ENCODE measurements at places on chromosomes 11 and 22.
A peak's percentile ranks its signal among the peaks of the same experiment; 100 is the strongest.

DNA sequence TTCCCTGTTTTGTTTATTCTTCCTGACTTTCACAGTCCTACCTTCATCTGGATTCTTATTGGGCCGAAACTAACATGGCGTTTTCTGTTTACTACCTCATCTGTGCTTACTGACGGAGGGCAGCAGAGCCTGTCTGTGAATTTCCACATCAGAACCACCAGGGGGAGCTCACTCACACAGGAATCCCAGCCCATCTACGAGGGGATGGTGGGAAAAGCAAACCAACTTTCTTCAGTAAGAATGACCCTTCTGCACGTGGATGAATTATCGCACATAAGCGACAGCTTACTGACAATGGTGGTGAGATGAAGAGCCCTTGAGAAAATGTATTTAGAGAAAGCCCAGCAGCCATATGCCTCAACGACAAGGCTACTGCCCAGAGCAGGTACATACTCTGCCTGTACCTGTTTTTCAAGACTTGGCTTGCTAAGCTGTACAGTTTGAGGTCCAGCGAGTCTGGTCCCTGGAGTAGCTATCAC, 42.5 kb downstream of the LARGE2 start:
- peak; percentile 92 for DNase-seq

DNA sequence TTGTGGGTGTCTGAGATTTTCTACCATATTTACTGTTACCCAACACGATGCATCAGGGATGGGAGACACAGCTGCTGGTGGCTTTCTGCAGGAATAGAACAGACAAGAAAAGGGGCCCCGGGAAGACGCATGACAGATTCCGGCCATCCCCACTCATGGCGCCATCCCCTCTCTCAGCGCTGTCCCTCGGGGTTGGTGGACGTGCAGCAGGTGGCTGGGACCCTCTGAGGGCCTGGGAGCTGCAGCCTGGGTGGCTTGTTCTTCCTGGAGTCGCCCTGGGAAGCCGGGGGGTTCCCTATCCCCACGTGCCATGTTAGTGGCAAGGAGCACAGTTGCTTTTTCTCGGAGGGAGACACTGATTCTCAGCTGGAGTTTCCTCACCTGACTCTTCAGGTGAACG, 1123.3 kb downstream of the BRD1 start:
- DNase-seq, result no peak

DNA sequence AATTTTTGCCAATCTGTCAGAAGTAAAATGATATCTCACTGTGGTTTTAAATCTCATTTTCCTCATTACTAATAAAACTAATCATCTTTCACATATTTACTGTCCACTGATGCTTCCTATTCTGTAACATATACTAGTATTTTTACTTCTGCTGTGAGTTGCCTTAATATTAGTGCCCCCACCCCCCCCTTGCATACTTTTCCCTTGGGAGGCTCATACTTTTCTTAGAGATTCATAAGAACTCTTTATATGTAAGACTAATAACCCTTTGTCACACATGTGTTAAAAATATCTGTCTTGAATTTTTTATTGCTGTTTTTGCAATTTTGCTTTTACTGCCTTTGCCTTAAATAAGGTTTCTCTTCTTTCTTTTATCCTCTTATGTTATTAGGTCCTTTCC, 87.2 kb downstream of the PHF21A start:
- DNase-seq, result no peak

DNA sequence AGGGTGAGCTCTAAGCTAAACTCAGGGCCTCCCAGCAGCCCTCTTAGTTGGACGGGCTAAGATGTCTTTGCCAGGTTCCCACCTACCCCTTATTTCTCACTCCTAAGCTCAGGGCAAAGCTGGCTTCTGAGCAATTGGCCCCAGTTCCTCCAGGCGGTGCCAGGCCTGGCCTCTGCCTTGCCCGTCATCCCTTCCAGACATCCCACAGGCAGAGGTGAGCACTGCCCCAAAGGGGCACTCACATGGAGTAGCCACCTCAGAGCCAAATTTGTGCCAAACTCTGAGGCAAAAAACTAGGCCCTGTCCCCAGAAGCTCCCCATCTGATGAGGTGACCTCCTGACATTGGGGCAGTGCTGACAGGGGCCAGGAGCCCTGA, 9.7 kb downstream of the RHOD start:
- no peak for DNase-seq

DNA sequence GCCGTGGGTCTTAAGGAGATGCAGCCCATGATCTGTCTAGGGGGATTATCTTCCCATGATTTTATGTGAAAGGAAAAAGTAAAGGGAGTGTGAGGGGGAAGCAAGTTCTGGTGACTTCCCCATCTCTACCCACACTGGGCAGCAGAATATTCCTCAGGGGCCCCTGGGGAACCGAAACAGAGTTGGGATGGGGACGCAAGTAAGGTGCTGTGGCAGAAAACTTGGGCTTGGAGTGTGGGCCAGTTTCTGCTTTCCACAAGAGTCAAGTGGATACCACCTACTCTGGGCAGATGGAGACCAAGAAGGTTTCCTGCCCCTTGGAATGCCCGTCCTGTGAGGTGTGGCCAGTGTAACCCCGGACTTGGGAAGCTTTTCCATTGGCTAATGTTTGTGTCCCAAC, 64.4 kb downstream of the SGSM3 start:
- DNase-seq, result no peak

DNA sequence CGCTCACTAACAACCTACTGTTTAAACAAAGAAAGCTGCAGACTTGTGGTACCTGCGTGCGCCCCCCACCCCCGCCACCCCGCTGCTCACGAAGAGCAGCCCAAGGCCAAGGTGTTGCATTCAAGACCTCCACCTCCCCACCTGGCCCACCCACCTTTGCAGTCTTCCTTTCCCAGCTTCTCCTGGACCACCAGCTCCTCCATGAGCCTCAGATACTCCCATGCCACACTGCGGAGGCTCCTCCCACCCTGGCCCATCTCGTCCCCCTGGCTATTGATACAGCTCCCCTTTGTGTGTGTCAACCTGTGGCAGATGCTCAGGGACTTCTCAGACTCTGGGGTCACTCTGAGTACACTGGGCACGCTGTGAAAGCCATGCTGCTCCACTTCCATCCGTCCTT, 3.9 kb downstream of the CDPF1 start:
- no peak for DNase-seq

- DNase-seq, result no peak
Observed at GRCh38 chr11:12102588-12103410, 7.6 kb upstream of the MICAL2 start.
